ENCODE measurements at places on chromosomes 6 and 20.

DNA sequence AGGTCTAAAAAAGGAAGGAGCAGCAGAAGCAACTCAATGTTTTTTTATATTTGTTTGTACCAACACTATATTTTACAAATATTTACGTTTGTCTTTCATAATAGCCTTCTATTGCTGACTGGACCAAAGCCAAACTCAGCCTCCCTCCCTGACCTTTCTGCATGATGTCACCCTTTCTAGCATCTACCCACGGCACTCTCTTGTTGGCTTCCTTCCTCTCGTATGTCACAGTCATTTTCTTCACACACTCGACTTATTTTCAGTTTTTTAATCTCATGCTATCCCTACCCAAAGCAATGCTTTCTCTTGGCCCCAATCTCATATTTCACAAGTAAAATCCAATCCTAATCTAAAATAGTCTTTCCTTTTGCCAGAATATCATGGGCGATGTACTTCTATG, 16.3 kb upstream of the FAM8A1 start:
- DNase-seq: no peak

DNA sequence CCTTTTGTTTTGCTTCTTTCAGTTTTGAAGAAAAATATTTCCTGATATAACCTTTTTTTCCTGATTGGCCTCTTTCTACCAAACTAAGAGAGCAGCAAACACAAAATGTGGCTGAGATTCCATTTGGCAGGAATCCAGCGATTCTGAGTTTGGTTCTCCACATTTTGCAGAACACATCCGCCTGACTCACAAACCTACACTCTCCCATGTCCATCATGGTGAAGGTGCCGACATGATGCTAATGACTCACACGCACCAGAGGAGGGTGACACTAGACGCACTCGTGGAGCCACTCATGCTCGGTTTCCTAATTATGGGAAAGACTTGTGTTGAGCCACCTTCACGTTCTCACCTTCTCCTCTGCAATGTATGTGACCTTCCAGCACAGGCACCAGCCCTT, 45.9 kb upstream of the DUSP22 start:
- no peak for DNase-seq

GRCh38 chr20:2331901-2332565, 36.2 kb downstream of the TGM3 start:
- DNase-seq: no peak

- no peak for DNase-seq
These were observed 146.6 kb upstream of the SLC22A16 start for GRCh38 chr6:110622912-110623578.

GRCh38 chr6:166553563-166554271, 32.8 kb downstream of the RAMACL start:
- DNase-seq: no peak

DNA sequence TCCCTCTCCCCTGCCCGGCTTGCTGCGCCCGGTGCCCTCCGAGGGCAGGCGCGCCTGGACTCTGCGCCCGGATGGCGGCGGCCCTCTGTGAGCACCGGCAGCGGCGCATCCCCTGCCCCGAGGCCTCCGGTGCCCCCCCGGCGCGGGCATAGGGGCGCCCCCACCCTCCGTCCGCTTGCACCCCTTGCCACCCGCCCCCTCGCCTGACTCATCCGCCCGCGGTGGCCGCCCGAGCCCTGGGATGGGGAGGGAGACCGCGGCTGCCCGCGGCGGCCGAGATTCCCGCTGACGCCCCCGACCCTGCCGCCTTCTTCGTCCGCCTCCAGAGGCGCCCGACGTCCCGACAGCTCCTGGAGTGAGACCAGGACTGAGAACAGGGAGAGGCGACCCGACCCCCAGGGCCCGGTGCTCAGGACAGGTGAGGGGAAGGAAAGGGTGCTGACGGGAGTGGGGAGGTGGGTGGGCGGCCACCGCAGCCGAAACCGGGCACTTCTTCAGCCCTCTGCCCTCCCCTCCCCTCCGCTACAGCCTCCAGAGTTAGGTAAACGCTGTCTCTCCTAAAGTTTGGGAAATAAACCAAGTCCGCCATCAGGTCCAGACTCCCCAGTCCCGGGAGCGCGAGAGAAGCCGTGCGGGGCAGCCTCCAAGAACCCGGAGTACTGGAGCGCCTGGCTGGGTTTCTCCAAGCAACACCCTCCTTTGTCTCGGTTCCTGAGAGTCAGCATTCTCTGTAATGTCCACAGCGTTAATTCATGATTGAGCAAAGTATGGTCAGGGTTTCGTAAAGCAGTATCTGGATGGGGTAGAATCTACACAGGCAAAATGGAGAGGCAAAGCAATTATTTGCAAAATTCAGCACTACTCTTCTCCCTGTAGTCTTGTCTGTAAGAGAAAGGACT, 539 bp downstream of the TMEM200A start:
- DNase-seq: peak; percentile 28

GRCh38 chr6:80508885-80509630, 402.6 kb downstream of the BCKDHB start:
- DNase-seq: no peak

DNA sequence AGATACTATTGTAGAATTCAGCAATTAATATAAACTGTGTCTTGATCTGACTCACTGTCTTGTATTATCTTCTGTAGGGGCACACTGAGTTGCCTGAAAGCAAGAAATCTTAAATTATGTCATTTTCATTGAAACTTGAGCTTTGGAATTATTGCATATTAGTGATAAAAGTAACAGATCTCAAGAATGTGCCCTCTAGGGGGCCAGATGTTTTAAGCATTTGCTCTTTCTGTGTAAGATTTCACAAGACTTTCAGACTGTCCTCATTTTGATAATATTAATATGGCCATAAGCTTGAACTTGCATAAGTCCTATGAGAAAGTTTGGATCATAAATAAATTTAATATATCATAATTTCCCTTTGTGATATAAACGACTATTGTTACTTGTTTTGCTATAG, 55.5 kb upstream of the MYO6 start:
- no peak for DNase-seq

GRCh38 chr6:32685603-32686002, 19.1 kb upstream of the HLA-DQB1 start:
- DNase-seq: no peak

DNA sequence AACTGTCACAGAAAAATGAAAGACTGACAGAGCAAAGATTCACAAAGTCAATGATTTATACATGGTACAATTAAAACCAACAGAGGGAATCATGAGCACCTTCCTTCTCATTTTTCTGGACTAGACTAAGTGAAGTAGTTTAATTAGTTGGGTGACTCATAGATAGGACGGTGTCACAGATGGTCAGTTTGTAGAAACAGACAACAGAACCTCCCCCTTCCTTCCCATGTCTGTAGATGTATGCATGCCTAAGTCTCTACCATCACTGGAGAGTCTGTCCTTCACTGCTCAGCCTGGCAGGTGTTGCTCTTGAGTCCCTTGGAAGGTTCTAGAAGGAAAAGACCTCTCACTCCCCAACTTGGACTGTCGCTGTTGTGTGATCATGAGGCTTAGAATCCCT, 75.4 kb upstream of the EEF1E1 start:
- DNase-seq: no peak

DNA sequence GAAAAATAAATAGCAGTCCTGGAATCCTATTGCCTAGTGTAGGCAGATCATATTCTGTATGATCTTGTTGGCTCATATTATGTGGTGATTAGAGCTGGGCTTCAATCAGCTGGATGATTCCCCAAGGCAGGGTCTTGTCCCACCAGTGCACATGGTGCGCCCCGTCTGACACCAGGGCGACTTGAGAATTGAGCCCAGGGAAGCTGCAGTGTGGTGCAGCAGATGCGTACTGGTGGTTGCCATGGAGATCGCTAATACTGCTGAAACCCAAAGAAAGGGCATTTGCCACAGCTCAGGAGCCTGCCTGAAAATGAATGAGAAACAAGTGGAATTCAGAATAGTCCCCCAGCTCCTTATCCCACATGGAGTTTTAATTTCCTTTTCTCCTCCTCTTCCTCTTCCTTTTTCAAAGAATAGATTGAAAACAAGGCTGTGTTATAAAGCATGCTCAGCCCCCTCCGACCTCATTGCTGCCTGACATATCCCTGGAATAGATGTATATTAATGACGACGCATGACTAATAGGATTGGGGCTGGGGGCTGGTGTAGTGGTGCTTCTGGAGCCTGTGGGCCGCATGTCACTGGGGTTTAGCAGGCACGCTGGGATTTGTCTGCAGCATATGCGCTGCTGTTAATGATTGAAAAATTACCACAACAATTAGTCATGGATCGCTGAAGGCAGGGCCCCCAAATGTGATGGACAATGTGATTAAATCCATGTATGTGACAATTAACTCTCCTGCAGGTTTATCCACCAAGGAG, 210.5 kb downstream of the FARS2 start:
- no peak for DNase-seq

DNA sequence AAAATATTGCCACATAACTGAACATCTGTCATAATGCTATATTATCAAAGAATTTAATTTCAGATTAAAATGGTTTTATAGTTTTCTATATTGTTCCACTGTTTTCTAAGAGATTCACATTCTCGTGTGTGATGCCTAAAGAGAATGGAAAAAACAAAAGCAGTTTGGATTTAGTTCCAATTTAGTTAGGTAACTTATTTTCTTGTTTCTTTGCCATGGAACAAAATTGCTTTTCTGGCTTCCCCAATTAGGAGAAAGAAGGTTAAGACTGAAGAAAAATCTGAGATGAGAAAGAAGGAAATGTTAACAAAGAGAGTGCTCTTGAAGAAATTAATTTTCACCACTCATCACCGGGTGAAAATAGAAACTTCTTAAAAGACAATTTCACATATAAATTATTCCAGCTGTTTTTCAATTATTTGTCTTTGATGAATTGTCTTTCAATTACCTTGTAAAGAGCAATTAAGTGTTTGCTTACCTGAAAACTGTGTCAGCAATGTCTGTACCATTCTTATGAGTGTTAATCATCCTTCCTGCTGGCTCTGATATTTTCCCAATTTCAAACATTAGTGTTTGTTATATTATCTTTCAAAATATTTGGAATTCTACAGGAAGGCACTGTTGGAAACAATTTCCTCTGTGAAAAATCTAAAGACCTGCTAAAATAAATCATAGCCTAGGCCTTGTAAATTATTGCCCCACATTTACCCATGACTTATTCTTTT, 19.5 kb downstream of the PHACTR2 start:
- DNase-seq: no peak

DNA sequence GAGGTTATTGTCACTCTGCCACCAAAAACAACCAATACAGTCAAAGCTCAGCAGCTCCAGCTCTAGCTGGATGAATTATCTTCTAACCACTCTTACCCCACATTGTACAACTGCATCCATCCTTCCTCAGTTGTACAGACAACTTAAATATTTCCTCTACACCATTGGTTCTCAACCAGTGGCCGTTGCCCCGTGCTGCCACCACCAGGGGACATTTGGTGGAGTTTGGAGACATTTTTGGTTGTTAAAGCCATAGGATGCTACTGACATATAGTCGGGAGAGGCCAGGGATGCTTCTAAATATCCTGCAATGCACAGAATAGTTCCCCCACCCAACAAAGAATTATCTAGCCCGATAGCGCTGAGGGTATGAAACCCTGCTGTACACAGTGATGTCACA, 59.3 kb downstream of the SHLD1 start:
- no peak for DNase-seq

GRCh38 chr6:94349227-94349626, 929.9 kb upstream of the EPHA7 start:
- DNase-seq: no peak

DNA sequence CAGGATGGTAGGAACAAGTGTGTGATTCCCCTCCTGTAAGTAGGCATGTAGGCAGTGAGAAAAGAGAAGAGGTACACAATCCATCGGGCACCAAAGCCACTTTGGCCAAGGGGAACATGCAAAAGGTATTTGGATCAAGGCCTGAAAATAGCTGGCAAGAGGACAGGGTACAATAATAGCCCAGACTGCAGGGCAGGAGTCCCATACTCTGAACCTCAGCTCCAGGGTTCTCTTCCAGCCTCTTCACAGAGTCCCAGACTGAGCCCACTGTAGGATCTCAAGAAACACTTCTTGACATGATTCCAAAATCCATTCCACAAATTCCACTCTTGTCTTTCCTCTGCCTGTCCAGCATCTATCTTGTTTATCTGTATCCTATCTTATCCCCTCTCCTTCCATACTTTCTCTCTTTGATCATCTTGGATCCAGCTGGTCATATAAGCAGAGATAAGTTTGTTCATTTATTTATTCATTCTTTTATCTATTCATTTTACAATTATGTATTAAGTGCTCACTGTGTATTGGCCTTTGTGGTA, 19.7 kb downstream of the ACSS2 start:
- DNase-seq: no peak

DNA sequence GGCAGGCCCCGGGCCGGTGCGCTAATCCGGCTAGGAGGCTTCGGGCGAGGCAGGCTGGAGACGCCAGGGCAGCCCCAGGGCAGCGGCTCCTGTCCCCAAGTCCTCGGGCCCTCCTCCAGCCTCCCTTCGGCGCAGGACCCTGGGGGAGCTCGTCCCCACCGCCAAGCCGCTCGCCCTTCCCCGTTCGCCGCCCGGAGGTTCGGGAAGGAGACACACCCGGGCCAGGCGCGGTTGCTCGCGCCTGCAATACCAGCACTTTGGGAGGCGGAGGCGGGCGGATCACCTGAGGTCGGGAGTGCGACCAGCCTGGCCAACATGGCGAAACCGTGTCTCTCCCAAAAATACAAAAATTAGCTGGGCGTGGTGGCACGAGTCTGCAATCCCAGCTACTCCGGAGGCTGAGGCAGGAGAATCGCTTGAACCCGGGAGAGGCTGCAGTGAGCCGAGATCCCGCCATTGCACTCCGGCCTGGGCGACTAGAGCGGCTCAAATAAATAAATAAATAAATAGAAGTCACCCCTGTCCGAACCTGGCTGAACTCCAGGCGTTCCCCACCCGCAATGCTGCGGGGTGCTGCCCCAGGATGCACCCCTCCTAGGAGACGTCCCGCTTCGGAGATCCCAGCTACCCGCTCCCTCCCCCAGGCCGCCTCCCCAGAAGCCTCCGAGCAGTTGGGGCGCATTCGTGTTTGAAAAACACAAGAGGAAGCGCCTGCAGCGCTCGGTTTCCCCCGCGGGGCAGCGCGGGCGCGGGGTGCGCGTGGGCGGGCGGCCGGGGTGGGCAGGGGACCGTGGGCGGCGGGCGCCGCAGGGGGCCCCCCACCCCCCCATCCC, 27.5 kb downstream of the SERPINB9 start:
- no peak for DNase-seq

- DNase-seq: no peak
These were observed 48.2 kb downstream of the PLG start for GRCh38 chr6:160750276-160750689.

DNA sequence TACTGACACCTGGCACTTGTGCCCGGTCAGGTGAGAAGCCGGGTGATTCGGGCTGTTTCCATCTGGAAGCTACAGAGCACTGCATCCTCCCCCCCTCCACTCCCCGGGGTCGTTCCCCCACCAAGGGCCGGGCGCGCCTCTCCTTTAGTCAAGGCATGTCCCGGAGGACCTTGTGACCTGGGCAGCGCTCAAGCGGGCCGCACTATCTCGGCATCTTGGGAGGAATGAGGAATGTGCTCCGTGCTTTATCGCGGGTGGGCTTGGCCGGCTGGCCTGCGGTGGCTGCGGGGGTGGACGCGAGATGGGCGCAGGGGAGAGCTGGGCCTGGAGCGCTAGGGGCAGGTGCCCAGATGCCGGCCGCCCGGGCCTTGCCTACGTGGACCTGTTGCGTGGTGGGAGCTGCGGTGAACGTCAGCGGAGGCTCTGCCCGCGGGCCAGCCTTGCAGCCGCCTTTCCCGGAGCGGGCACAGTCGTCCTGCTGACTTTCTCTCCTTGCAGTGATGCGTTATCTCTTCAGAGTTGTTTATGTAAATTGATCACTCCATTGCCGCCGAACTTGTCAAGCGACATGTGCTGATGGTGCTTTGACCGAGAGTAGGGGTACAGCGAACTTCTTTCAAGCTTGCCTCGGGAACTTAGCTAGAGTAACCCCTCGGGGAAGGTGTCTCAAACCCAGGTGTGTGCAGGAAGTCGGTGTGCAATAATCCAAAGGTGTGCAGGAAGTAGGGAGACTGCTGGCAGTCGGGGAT, 1.1 kb downstream of the LRRC1 start:
- no peak for DNase-seq
